ENCODE measurements at places on chromosomes 11 and 22.

DNA sequence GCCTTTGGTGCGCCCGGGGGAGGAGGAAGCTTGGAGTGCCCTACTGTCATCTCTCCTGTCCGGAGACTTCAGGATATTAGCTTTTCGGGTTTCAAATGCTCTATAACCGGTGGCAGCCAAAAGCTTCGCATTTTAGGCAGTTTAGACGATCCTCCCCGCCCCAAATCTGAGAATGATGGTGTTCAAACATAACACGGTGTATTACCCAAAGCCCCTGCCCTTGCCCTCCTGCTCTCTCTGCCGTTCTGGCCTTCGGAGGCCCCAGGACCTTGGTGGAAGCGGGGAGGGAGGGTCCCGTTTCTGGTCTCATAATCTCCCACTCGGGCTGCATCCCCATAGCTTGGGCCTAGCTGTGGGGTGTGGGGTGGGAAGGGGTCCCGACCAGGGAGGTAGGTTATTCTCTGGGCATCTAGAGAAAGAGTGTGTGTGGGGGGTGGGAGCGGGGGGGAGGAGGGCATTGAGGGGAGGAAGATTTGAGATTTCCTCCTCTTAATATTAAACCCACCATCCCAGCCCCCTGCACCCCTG lies 2.3 kb downstream of the PKNOX2 start:
- H3K27ac ChIP-seq = no peak overlapping the region
- H3K27me3 ChIP-seq = peaks cover 79% of the 10 kb centered on the region
- no peak overlapping the region for H3K4me3 ChIP-seq

GRCh38 chr11:13705710-13706109 lies 37.2 kb downstream of the FAR1 start:
- no peak overlapping the region for H3K4me3 ChIP-seq
- DNase-seq = no peak
- no peaks in the 10 kb centered on the region for H3K4me1 ChIP-seq
- no peaks in the 10 kb centered on the region for H3K27me3 ChIP-seq

- no peak for DNase-seq
- H3K4me1 ChIP-seq = no peaks in the 10 kb centered on the region
- no peak overlapping the region for H3K27ac ChIP-seq
- no peaks in the 10 kb centered on the region for H3K36me3 ChIP-seq
- H3K4me3 ChIP-seq = no peak overlapping the region
These were observed 147.5 kb downstream of the LARGE1 start for GRCh38 chr22:33772745-33773144.

DNA sequence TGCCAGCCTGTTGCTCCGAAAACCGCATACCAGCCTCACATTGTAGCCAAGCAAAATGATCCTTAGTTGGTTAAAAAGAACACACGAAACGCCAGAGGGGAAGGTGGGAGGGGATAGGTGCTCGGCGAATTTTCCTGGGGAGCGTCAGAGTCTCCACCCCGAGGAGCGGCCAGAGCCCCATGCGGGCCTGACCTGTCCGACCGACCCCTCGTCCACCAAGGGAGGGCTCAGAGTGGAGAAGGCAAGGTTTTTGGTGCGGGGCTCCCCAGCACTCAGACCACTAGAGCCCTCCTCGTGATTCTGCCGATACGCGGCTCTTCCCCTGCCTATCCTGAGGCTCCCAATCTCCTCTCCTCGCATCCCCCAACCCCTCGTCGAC lies 39.6 kb downstream of the DIXDC1 start:
- H3K36me3 ChIP-seq = peaks cover 55% of the 10 kb centered on the region
- DNase-seq = no peak
- no peak overlapping the region for H3K27ac ChIP-seq
- peak overlapping the region; percentile 59 for H3K4me3 ChIP-seq
- peaks cover 2% of the 10 kb centered on the region for H3K27me3 ChIP-seq

Data from activated T-helper 2 cell treated with anti-CD3 and anti-CD28 coated beads, Interferon-gamma antibody, Interleukin-2, Interleukin-4, amounts not matched to agents 10 μg/mL and 5 μg/mL and 100 μg/mL, durations not matched to agents 14 hours and 24 hours and 36 hours (primary cell).